Germinal center (tissue), 1 donor: ENCODE measurements at places on chromosomes 2 and 18.
A peak's percentile ranks its signal among the peaks of the same experiment; 100 is the strongest.

- no peak for DNase-seq
Measured at GRCh38 chr2:29065068-29065811, 9.1 kb downstream of the PCARE start.

DNA sequence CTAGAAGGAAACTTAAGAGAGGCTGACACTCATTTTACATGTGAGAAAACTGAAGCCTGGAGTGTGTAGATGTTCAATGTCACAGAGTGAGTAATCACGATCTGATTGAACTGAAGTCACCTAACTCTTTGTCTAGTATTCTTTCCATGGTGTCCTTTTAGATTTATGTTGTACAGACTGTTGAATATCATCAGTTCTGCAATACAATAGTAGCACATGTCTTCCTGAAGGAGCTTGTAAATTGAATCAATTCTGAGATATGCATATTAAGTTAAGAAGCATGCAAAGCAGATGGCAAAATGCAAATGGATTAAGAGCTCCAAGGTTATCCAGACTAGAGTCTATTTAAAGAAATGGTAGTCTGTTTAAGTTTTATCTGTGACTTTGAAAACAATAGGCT is 484.9 kb upstream of the CRIM1 start:
- no peak for DNase-seq

DNA sequence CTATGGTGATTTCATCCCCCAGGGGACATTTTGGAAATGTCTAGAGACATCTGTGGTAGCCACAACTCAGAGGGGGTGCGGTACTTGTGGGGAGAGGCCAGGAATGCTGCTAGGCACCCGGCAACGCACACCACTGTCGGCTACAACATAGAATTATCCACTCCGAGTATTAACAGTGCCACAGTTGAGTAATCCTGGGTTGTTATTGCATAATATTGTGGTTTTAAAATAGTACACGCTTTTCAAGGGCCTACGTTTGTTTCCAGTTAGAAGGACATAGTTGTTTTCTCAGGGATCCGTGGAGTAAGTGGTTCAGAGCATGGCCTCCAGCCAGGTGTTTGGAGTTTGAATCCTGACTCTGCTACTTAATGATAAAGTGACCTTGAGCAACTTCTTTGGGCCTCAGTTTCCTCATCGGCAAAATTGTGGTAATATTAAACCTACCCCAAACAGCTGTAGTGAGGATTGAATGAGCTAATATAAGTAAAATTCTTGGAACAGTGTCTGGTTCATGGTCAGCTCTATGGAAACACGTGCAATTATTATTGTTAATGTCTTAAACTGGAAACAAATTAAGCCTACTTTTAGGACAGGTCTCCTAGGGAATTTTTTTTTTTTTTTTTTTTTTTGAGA is 24.5 kb downstream of the CYP27A1 start:
- DNase-seq, result no peak

- peak; percentile 30 for DNase-seq
Measured at GRCh38 chr18:32289483-32290075, 99.7 kb downstream of the MEP1B start.

DNA sequence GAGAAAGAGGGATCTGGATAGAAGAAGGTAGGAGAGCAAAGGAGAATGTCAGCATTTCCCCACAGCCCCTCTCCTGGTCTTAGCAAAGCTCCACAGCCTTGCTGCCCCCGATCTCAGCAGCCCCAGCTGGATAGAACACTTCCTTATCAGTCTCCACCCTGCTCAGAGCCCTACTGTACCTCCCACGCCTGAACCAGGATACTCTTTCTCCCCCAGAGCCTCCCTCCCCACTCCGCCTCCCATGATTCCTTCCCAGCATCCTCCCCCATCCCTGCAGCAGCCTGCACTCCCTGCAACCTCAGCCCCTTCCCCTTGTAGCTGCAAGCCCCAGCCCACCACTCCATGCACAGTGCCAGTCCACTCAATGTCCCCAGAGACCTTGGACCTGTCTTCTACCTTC is 25.8 kb downstream of the PLB1 start:
- DNase-seq, result no peak
